ENCODE measurements at places on chromosomes 5 and 9.

GRCh38 chr9:135123773-135124134 lies 36.3 kb downstream of the OLFM1 start:
- no peak for DNase-seq

GRCh38 chr5:125525356-125525755 lies 778.9 kb upstream of the ZNF608 start:
- no peak for DNase-seq

- DNase-seq = no peak
These were observed 184.7 kb upstream of the TRPM3 start for GRCh38 chr9:71306134-71306533.

- DNase-seq = no peak
These were observed 7.1 kb upstream of the RARS1 start for GRCh38 chr5:168479166-168479565.

Data from stimulated activated CD8-positive, alpha-beta memory T cell treated with anti-CD3 and anti-CD28 coated beads, Interleukin-2, amount 100 ng/mL, for 1 hour (primary cell).